ENCODE measurements at places on chromosomes 16 and 17.

DNA sequence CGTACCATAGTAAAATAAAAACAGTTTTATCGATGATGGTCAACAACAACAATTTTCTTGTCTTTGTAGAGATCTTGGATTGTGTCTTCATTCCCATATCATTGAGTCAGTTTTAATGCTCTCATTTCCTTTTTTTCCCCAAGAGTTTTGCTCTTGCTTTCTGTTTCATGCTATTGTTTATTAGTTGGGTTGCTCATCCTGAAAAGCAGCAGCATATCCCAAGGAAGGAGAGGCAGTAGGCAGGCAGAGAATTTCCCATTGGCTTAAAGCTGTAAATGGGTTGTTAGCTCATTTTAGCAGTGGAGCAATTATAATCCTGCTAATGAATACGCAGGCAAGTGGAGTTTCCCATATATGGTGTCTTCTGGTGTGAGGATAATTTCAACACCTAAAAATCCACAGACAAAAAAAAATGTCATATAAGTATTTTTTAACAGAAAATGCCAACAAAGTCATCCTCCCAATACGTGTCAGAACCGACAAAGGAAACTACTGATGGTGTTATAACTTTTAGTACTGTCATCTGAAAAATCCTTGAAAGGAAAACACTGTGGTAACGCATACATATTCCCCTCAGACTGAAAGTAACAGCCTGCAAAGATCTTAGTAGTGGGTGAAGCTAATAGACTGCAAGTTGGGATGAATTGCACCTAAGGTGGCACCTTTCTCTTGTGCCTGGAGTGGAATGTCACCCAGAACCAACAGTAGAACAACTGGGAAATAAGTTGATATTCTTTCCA is 218.3 kb downstream of the FTO start:
- DNase-seq = no peak

DNA sequence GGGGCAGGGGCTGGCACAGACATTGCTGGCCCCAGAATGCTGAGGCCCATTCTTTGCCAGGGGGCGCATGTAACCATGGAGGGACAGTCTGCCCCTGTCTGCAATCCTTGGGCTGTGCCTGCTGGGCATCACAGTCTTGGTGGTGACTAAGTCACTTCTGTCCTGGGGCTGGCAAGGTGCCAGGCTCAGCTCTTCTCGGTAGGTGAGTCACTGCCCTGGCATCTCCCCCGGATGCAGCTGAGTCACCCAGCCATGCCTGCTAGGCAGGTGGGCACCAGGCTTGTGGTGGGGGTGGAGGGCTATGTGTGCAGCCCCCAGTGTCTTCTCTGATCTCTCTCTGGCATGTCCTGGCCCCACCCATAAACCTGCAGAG is 5.6 kb downstream of the RARA start:
- DNase-seq = peak; percentile 82

- no peak for DNase-seq
Measured at GRCh38 chr16:88982286-88983084, 5.5 kb upstream of the CBFA2T3 start.

GRCh38 chr17:79771276-79771675 is 6.7 kb upstream of the CBX2 start:
- no peak for DNase-seq

- no peak for DNase-seq
Measured at GRCh38 chr17:57447357-57447989, 191.2 kb downstream of the MSI2 start.

GRCh38 chr17:74780443-74781238 is 4.5 kb upstream of the NAT9 start:
- DNase-seq = no peak

DNA sequence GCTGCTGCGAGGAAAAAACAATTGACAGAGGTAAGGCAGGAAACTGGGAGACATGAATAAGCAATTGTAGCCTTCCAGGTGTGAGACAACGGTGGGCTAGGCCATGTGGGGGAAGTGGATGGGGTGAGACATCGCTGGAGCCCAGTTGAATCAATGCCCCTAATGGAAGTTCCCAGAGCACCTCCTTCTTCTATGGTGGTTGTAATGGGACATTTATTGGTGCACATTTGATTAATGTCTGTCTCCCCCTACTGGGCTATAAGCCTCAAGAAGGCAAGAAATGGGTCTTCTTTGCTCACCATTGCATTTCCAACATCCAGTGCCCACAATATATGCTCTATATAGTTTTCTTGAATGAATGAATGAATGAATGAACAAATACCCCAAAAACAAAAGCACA is 22.7 kb upstream of the CD300E start:
- peak; percentile 2 for DNase-seq

DNA sequence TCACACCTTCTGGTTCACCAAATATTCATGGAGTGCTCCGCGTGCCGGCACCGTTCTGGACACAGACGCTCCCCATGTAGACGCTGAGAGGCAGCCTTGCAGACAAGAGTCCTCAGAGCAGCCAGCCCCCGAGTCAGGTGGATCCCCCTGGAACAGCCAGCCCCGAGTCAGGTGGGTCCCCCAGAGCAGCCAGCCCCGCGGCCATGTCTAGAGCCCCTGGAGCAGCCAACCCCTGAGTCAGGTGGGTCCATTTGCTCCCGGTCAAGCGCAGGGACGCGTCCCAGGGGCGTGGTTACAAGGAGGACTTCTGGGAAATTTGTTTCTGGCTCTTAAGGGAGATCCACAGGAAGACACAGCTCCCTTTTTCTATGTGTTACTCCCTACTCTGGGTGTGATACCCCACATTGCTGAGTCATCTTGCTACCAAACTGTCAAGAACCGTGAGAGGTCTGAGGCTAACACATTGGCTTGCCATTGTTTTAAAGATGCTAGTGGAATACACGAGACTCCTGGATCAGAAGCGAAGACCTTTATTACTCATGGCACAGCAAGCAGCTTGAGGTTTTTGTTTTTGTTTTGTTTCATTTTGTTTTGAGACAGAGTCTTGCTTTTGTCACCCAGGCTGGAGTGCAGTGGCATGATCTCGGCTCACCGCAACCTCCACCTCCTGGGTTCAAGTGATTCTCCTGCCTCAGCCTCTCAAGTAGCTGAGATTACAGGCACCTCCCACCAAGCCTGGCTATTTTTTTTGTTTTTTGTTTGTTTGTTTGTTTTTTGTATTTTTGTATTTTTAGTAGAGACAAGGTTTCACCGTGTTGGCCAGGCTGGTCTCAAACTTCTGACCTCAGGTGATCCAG is 43.3 kb upstream of the CBFA2T3 start:
- DNase-seq = no peak

- DNase-seq = no peak
Measured at GRCh38 chr17:42442196-42442565, 16.5 kb upstream of the ATP6V0A1 start.

GRCh38 chr16:3454631-3455147 is 11.2 kb downstream of the NAA60 start:
- DNase-seq = no peak

DNA sequence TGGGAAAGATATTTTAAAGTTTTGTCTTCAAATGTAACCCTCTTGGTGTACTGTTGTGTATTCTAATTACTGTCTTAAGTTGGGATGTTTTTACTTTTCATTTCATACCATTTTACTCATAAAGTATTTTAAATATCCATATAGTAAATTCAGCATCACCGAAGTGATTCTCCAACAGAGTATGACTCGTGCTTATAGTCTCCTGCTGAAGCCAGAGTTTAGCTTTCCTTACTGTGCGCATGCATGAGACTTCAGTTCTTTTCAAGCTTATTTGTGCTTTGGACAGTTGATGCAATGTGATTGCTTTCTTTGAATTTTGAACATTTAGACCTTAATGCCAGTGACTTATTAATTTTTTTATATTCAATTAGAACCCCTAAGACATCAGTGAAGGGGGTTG is 7.4 kb upstream of the VPS35L start:
- no peak for DNase-seq

- DNase-seq = no peak
Measured at GRCh38 chr17:34406226-34406625, 43.2 kb upstream of the CCL1 start.

- no peak for DNase-seq
Measured at GRCh38 chr17:74455821-74456220, 10.6 kb upstream of the CD300A start.

- DNase-seq = no peak
Measured at GRCh38 chr16:89482150-89482816, 8.1 kb downstream of the ANKRD11 start.

DNA sequence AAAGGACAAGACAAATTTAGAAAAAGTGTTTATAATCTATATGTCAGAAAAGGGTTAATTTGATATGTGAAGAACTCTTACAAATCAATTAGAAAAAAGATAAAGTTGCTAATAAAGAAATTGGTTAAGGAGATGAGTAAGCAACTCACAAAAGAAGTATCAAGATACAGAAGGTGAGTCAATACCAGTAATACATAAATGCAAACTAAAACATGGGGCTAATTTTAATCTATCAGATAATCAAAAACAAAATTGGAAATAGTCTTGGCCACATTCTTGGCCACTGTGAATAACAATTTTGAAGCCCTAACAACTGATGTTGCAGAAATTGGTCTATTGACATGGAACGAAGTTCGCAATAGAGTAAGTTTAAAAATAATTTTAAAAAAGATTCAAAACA is 6.8 kb downstream of the DHRS7C start:
- no peak for DNase-seq

GRCh38 chr17:4513113-4514032 is 14.7 kb downstream of the SPNS2 start:
- no peak for DNase-seq

GRCh38 chr17:51373489-51374152 is 113.3 kb downstream of the UTP18 start:
- no peak for DNase-seq

DNA sequence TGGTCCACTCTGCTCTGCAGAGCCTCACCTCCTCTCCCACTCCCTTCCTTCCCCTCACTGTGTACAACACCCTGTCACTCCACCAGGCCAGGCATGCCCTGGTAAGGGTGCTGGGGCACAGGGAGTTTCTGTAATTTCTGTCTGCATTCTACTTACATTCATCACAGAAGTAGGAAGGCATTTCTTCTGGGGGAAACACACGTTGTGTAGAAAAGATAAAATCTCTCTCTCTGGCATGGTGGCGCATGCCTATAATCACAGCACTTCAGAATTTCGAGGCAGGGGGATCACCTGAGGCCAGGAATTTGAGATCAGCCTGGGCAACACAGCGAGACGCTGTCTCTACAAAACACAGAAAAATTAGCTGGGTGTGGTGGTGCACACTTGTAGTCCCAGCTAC is 27.0 kb downstream of the WNT3 start:
- no peak for DNase-seq

DNA sequence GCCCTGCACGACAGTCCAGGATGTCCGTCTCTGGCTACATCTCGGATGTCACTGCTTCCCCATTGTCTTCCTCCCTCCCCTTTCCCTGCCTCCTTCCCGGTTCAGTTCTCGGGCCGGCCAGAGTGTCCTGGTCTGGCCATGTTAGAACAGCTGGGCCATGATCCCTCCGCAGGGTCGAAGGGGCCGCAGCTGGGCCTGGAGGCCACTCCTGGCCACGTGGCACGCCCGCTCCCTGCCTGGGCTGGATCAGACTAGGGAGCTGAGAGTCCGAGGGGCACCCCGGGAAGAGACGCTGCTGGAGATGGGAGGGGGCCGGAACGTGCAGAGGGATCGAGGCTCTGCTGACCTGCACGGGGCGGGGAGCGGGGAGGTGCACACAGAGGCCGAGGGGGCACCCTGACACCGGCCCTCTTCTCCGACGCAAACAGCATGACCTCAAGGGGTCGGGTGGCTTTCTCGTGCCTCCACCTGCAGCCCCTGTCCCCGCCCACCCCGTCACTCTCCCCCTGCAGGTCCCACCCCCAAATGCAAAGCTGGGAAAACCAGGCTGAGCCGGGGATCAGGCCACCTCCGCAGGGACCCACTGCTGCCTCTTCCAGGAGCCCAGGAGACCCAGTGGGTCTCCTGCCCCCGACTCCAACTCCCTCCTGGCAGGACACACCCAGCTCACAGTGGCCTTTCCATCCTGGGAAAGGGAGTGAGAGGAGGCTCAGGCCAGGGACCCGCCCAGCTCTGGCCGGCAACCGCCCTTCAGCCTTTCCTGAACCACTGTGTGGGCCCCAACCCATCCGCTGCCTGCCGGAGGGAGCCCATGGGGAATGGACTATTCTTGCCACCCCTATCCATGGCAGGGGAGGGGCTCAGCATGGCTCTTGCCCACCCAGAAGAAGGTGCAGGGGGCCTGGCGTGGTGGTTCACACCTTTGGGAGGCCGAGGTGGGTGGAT is 38.5 kb downstream of the CTU2 start:
- no peak for DNase-seq

- DNase-seq = no peak
Measured at GRCh38 chr17:14407541-14407940, 106.7 kb downstream of the HS3ST3B1 start.

- no peak for DNase-seq
Measured at GRCh38 chr17:61366076-61366714, 33.4 kb upstream of the TBX2 start.

DNA sequence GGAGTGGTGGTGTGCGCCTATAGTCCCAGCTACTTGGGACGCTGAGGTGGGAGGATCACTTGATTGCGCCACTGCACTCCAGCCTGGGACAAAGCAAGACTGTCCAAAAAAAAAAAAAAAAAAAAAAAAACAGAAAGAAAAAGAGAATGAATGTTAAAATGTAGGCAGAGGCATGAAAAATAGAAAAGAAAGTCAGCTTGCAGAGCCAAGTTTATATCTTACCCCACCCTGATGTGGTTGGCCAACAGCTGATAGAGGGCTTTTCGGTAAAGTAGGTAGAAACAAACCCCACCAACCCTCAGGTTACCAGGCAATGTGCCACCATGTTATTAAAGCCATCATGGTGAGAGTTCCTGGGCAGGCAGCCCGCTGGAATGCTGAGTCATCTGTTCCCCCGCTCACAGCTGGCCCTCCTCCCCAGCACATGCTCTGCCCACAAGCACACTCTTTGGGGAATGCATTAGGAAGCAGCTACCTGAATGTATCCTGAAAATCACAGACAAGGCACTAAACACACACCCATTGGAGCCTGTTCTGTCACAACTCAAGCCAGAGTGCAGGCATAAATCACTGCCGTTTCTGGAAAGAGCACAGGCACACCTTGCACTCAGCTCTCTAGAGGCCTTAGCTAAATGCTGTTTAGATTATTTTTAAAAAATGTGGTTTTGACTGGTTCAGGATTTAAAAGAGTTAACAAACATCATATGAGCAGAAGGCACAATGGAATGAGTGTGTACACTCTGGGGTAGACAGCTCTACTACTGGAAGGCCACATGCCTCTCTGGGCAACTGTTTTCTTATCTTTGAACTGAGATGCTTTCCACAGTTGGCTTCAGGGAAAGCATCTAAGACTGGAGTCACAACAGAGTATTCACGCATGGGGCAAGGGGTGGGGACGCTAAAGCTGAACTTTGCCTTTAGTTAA is 128.5 kb downstream of the PARN start:
- peak; percentile 90 for DNase-seq

DNA sequence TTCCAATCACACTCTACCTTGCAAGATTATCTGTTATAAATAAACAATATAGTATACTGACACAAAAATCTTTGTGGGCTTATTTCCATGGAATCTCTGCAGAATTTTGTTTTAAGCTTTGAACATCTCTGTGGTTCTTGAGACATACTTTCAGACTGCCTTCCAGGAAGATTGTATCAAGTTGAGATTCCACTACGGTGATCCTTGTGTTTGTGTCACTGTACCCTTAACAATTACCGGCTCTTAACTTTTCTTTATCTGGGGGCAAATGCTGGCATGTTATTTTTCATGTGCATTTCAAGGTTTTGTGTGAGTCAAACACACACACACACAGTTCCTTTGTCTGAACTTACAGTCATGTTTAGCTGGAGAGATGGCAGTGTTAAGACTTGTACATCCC is 472.7 kb upstream of the HSBP1 start:
- peak; percentile 34 for DNase-seq

- DNase-seq = peak; percentile 20
Measured at GRCh38 chr17:42472709-42473521, 14.2 kb downstream of the ATP6V0A1 start.

- no peak for DNase-seq
Measured at GRCh38 chr17:74526681-74527080, 4.6 kb downstream of the CD300LB start.

Data from brain microvascular endothelial cell (primary cell).